Foreskin keratinocyte (primary cell): ENCODE measurements at places on chromosomes 12 and 14. TPM values are rescaled to one million over a fixed set of nuclear protein-coding genes. Genes with fewer than 3 reads are reported as not detected.

The LTBP2 gene
- polyA plus RNA-seq, result 26.5 and 35.0 TPM in 2 replicates

The OAS3 gene
- 55.9 and 59.9 TPM in 2 replicates for polyA plus RNA-seq

The RND1 gene
- polyA plus RNA-seq, result 0.10 and 0.11 TPM in 2 replicates

The PLEKHG7 gene
- not detected in 2 replicates for polyA plus RNA-seq

The SERPINA5 gene
- not detected in 2 replicates for polyA plus RNA-seq

The ZFHX2 gene
- 0.33 and 0.76 TPM in 2 replicates for polyA plus RNA-seq

The RPL36AL gene
- 478 and 511 TPM in 2 replicates for polyA plus RNA-seq

The SAV1 gene
- 15.1 and 19.2 TPM in 2 replicates for polyA plus RNA-seq

The PPFIBP1 gene
- 12.6 and 14.2 TPM in 2 replicates for polyA plus RNA-seq

The TAS2R8 gene
- polyA plus RNA-seq, result not detected in 2 replicates

The TSHR gene
- polyA plus RNA-seq, result not detected in 2 replicates

The C3AR1 gene
- polyA plus RNA-seq, result 0.12 and 0.18 TPM in 2 replicates

The CKB gene
- 4.4 and 7.1 TPM in 2 replicates for polyA plus RNA-seq

The USP30 gene
- 4.1 and 4.2 TPM in 2 replicates for polyA plus RNA-seq

The SIX6 gene
- not detected in 2 replicates for polyA plus RNA-seq

The EPS8 gene
- polyA plus RNA-seq, result 0.62 and 1.3 TPM in 2 replicates

The OVCH1 gene
- polyA plus RNA-seq, result not detected in 2 replicates

The NGB gene
- polyA plus RNA-seq, result not detected in 2 replicates

The PLEK2 gene
- polyA plus RNA-seq, result 333 and 495 TPM in 2 replicates

The GTF2H3 gene
- 10.8 and 13.3 TPM in 2 replicates for polyA plus RNA-seq

The COL2A1 gene
- 0.01 and 0.14 TPM in 2 replicates for polyA plus RNA-seq

The LUM gene
- polyA plus RNA-seq, result 0.06 and 0.08 TPM in 2 replicates

The ADCY4 gene
- 0.25 and 0.57 TPM in 2 replicates for polyA plus RNA-seq
